Activated CD4-positive, alpha-beta T cell treated with anti-CD3 and anti-CD28 coated beads, Interleukin-2, amount 50 U/mL, for 24 hours (primary cell): ENCODE measurements at places on chromosomes 2 and 18.

GRCh38 chr2:21793461-21793860, 669.7 kb downstream of the TDRD15 start:
- DNase-seq, result no peak

DNA sequence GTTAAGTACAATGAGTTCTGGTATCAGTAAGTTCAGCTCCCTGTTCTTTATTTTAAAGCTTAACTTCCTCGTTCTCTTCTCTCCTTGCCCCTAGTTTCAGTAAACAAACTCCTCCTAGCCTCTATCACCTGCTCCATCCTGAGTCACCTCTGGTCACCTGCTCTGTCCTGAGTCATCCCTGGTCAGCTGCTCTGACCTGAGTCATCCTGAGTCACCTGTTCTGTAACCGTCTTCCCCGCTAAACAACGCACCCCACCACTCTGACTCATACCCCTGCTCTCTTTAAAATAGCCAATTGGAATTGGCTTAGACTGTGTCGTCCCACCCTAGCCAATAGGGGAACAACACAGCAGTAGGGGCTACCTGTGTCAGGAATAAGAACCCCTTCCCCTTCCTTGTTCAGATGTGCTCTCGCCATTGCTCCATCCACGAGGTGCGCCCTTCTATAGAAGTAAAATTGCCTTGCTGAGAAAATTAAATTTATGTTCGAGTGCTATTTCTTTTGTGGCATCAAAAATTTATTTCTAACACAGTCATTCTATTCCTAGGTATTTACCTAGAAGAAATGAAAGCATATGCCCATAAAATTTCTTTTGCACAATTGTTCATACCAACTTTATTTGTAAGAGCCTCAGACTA, 24.9 kb upstream of the RMND5A start:
- no peak for DNase-seq

DNA sequence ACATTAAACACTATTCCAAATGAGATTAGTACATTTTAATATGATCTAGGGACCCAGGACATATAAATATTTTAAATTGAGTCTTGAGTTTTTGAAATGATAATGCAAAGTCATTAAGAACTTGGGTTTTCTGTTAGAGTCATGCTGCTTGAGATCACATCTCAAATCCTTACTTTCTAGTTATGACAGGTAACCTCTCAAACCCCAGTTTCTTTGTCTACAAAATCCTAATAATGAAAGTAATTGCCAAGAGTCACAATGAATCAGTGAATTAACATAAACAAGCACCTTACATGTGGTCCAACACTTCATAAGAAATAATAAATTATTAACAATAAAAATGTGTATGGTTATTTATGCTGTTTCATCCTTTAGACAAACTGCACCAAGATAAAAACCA, 607.6 kb downstream of the LRP1B start:
- DNase-seq, result no peak

GRCh38 chr2:225438248-225438647, 38.7 kb downstream of the NYAP2 start:
- no peak for DNase-seq

- DNase-seq, result no peak
Observed at GRCh38 chr2:196076778-196077568, 8.3 kb upstream of the DNAH7 start.

- no peak for DNase-seq
Observed at GRCh38 chr2:204749319-204749718, 204.0 kb downstream of the PARD3B start.

DNA sequence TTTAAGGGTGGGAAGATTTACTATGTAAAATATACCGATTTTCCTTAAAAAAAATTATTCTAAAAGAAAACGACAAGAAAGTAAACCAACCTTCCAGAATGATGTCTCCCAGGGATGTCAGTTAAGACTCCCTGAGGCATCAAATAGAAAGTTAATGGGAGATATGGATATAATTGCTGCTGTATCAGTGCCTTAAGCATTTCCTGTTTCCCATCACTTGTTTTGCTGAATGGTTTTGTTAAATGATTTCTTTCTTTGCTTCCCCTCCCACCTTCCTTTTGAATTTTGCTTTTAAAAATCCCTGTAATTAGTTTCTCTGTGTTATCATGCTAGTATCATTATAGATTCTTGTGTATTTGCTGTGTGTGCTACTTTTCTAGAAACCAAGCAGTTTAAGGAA, 154.3 kb upstream of the CWC22 start:
- DNase-seq, result no peak

GRCh38 chr18:3914833-3915610, 465.1 kb downstream of the TGIF1 start:
- DNase-seq, result no peak

DNA sequence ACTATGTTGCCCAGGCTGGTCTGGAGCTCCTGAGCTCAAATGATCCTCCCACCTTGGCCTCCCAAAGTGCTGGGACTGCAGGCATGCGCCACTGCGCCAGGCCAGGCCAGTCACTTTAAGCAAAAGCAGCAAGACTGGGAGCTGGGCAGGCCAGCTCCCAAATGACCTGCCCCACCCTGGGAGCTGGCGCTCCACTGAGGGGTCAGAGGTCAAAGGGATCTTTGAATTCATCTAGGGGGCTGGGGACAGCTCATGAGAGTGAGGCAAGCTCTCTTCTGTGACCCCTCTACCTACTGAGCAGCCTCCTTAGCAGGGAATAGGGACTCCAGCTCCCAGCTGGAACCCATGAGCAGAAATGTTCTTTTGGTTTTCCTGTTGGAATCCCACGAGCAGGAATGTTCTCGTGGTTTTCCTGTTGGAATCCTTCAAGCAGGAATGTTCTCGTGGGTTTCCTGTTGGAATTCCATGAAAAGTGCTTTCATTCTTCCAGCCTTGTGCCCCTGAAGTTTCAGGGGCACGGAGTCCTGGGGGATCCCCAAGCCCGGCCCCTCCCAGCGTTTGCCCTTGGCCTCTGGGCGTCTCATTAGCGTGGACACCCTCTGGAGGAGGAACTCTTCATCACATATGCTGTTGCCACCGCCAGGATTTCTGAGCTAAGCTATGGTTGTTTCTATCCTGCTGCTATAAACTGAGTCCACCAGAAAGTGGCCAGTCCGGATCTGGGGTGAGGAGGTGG, 162.0 kb upstream of the HAAO start:
- no peak for DNase-seq

- DNase-seq, result no peak
Observed at GRCh38 chr2:30455114-30455738, 8.2 kb downstream of the LCLAT1 start.

DNA sequence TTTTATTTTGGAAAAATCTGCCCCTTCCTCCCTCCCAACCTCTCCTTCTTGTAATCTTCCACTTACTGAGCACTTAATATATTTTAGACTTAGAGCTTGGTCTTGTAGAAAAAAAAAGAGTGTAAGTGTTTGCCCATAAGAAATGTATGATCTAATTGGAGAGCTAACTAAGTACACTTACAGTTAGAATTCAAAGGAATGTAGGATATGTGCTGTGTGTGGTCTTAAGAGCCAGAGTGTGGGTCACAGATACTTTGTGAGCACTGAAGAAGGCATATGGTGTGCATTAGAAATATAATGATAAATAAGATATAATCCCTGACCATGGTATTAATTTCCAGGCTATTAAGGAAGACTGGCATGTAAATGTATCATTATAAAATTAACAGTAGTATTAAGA, 91.8 kb upstream of the ZNF521 start:
- DNase-seq, result no peak

DNA sequence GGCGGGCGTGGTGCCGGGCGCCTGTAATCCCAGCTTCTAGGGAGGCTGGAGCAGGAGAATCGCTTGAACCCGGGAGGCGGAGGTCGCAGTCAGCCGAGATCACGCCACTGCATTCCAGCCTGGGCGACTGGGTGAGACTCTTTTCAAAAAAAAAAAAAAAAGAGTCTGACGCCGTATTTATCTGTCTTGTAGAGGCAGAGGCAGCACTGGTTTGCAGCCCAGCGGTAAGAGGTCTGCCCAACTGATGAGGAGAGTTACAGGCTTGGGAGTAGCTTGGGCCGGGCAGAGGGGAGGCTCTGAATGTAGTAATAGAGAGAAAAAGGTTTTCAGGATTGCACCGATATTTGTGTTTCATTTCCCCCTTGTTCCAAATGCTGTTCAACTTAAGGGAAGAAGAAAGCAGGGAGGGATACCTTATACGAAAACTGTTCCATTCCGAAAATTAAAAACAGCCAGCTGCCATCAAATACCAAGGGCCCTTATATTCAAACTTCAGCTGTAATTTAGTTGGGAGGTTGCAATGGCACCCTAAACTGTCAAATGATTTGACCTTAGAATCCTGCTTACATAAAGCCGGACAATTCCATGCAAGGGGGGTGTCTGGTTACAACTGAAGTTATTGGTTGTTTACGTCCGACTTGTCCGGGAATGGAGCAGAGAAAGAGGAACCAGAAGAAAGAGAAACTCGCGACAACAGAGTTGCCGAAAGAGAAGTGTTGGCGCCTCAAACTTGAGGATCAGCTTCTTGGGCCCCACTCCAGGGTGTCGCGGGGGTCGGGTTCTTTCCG, 9.2 kb upstream of the SP9 start:
- DNase-seq, result no peak

- no peak for DNase-seq
Observed at GRCh38 chr2:795531-796041, 118.4 kb upstream of the TMEM18 start.

- DNase-seq, result no peak
Observed at GRCh38 chr2:239729681-239730566, 295.2 kb downstream of the NDUFA10 start.

GRCh38 chr2:82596581-82596980, 1862.5 kb downstream of the SUCLG1 start:
- DNase-seq, result no peak

- no peak for DNase-seq
Observed at GRCh38 chr2:37997629-37998028, 72.5 kb downstream of the RMDN2 start.

DNA sequence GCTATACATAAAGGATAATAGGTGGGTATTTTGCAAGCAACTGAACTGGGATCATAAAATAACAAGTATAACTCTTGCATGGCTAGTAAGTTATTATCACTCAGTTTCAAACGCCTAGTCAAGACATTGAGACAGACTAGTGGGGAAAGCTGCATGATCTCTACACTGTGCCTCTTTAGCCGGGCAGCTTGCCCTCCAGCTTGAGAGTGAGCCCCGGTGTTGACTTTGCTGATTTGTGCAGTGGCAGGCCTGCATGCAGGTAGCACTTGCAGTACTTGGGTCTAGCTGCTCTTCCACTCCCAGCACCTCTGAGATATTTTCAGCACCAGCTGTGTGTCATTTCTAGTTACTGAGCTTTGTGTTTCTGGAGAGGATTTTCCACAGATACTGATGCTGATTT, 118.8 kb upstream of the DAPL1 start:
- DNase-seq, result no peak

DNA sequence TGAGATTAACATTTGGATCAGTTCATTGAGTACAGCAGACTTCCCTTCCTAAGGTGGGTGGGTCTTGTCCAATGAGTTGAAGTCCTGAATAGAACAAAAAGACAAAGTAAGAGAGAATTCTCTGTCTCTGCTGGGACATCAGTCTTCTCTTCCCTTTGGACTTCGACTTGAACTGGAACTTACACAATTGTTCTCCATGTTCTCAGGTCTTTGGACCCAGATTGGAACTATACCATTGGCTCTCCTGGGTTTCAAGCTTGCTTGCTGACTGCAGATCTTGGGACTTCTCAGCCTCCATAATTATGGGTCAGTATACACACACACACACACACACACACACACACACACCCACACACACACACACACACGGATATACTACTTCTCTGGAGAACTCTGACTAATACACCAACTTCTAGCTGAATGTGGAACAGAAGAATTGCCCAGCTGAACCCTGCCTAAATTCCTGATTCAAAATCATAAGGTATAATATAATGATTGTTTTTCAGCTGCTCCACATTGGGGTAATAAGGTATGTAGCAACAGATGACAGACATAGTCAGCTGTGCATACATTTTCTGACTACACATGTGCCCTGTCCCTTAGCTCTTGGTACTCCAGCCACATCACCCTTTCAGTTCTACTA, 214.0 kb downstream of the TGIF1 start:
- no peak for DNase-seq

- no peak for DNase-seq
Observed at GRCh38 chr2:86000938-86001312, 104.8 kb downstream of the POLR1A start.

- no peak for DNase-seq
Observed at GRCh38 chr2:15811367-15811766, 129.0 kb upstream of the MYCN start.

DNA sequence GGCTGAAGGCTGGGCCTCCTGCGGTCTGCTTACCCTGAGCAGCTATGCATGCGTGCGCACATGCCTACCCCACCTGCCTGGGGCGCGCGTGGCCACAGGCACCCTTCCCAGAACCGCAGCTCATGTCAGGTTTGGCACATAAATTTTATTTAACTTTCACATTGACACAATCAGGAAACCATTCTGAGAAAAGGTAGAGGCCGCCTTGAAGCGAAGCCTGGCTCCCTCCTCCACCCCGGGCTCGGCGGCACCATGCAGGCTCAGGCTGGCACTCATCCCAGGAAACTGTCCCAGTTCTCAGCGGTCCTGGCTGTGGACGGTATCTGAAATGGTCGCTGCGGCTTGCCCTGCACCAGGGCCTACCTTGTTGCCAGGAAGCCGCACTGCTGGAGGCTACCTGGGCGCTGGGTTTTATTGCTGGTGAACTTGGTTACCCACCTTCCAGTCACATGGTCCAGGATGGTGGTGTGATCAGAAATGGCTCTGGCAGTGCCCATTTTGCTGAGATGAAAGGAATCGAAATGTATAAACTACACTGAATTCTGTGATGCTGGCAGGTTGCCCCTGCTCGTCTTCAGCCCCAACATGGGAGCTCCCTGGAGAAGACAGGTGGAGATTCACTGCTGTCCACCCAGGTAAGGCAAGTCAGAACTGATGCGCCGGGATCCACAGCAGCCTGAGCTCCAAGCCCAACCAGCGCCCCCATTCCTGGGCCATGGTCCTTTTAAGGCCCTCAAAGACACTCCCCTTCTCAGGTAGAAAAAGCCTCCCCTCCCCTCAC, 25.5 kb downstream of the CHST10 start:
- no peak for DNase-seq
